ENCODE measurements at places on chromosomes 16 and 17. TPM values are rescaled to one million over a fixed set of nuclear protein-coding genes. Genes with fewer than 3 reads are reported as not detected.

Gene ABAT
- total RNA-seq: 6.9 TPM

Gene UTS2R
- total RNA-seq: 0.52 TPM

Gene RAC3
- 42.0 TPM for total RNA-seq

Gene KRT40
- 0.98 TPM for total RNA-seq

Gene HSF5
- 0.17 TPM for total RNA-seq

Gene ITPRIPL2
- total RNA-seq: 20.2 TPM

Gene EFCAB5
- total RNA-seq: 2.6 TPM

Gene RASL10B
- 15.9 TPM for total RNA-seq

Gene TEKT5
- not detected for total RNA-seq

Gene HS3ST4
- total RNA-seq: 33.5 TPM

Gene EPN3
- not detected for total RNA-seq

Gene OTOP3
- not detected for total RNA-seq

Gene EFCAB13
- not detected for total RNA-seq

Gene NHERF2
- total RNA-seq: 26.4 TPM

Gene KRT12
- total RNA-seq: not detected

Gene GALNS
- 60.6 TPM for total RNA-seq

Gene SLC5A10
- total RNA-seq: not detected

Gene SLC13A2
- total RNA-seq: not detected
